Fibroblast of lung (primary cell): ENCODE measurements at places on chromosomes 6 and 20. TPM values are rescaled to one million over a fixed set of nuclear protein-coding genes. Genes with fewer than 3 reads are reported as not detected.

DNA sequence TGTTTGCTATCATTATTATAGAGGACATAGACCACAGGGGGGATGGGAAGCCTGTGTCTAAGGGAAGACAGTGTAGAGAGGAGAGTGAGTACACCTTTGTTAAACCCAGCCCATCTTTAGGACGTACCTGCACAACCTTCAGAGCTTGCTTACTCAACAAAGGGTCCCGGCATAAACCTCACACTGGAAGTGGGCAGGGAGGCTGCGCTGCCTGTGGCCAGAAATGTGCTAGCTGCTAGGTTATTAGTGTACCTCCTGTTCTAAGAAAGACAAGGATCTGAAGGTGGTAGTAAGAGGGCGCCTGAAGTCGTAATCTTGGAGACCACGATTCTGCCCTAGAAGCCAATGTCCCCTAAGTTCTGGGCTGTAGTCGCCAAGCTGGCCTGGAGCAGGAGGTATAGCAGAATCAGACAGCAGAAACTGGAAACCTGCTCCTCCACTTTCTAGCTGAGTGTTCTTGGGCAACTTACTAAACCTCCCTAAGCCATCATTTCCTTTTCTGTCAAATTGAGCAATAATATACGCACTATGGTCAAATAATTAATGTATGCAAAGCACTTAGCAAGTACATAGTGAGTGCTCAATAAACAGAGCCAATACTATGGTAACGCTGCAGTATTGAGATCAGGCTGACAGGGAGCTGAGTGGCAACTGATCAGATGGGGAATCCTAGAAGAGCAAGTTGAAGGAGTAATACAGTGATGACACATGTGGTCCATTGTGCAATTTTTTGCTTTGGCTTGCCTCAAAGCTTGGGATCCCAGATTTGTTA is 16.8 kb upstream of the AKIRIN2 start:
- DNase-seq = peak; percentile 43

The SRSF12 gene
- total RNA-seq = 0.33 and 0.51 TPM in 2 replicates

DNA sequence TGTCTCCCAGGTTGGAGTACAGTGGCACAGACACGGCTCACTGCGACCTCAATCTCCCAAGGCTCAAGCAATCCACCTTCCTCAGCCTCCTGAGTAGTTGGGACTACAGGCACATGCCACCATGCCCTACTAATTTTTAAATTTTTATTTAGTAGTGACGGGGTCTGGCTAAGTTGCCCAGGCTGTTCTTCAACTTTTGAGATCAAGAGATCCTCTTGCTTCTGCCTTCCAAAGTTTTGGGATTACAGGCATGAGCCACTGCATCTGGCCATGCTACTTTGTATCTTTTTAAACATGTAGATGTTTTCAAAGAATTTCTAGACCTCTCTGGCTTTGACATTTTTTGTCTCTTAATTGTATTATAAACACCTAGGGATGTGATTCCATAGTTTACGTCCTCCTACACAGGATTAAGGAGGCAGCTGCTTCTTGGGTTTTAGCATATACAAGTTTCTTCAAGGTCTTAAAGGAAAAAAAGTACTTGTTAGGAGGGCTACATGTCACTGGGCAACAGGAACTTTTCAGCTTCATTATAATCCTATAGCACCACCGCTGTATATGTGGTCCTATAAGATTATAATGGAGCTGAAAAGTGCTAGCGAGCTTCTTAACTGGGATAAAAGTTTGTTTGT is 1.3 kb downstream of the ADAT2 start:
- DNase-seq = no peak

The ZNF165 gene
- total RNA-seq = 0.33 and 0.51 TPM in 2 replicates

The MUC22 gene
- not detected in 2 replicates for total RNA-seq

GRCh38 chr6:126631363-126631762 is 291.4 kb downstream of the CENPW start:
- DNase-seq = no peak

- no peak for DNase-seq
Measured at GRCh38 chr6:35725721-35726438, 11.0 kb upstream of the ARMC12 start.

The MOG gene
- total RNA-seq = not detected in 2 replicates

- DNase-seq = peak; percentile 51
Measured at GRCh38 chr6:129852257-129852858, 8.8 kb downstream of the TMEM244 start.
